ENCODE measurements at places on chromosomes 7 and 10.

DNA sequence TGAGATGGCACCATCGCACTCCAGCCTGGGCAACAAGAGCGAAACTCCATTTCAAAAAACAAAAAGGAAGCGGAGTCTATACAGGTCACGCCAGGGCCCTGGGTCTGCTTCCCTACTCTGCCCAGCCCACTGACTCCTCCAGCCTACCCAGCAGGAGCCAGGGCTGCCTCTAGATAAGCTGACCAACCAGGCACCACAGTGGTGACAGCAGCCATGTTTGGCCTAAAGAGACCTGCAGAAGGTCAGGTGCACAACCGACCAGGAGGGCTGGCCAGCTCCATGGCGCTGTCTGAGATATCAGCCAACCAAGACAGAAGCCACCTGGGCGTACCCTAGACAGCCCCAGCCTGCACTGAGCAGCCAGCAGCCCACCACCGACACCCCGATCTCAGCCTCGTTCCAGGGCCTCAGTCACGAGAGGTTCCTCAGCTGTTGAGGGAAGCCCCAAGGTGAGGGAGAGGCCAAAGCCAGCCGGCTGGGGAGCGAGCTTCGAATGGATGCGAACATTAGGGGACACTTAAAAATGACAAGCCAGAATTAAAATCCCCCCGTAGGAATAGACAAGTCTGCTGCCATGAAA is 24.4 kb upstream of the PWWP2B start:
- no peak for DNase-seq

DNA sequence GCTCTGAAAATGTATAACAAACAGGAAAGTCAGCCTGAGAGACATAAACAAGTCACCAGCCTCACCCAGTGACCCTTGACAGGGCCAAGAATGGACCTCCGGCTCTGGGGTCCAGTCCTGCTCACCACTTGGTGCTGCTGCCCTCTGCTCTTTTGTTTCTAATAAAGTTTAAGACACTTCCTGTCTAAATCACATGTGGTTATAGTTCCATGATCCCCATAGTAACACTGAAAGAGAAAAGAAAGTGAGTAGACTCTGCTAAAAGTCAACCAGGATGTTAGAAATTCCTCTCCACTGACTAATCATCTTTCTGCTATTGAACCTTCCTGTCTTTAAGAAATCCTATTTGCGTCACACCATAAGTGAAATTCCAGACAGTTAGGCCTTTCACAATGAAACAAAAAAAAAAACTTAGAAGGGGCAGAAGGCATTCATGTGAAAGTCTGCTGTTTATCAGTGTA is 179.2 kb upstream of the BET1 start:
- DNase-seq = peak; percentile 98

DNA sequence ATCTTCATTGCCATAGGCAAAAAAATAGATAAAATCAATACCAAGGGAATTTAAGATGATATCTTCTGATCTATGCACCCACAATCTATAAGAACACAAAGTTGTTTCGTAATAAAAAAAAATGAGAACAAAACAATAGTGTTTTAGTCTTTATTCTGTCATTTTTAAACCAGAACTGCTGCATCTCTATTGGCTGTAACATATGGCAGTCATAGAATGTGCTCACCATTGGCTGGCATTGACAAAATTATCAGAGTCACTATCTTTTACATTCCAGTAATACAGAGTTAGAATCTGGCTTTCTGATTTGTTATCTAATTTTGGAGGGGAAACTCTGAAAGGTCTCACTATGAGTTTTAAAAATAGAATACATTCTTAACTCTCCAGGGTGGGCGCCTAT is 138.6 kb upstream of the CCDC6 start:
- DNase-seq = no peak

DNA sequence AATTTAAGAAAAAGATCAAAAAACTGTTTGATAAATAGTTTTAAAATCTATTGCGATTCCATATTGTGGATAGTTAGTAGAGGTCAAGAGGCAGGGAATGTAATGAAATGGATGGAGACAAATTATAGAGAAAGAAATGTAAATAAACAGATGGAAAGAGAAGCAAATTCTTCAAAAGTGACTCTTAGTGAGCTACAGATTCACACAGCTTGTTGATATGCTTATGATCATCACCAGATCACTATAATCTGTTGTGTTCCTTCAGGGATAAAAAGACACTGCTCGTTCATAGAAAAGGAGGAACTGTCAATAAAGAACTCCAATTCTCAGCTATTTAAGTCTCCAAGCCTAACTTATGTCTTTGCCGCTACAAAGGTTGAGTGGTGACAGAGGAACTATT is 251.4 kb upstream of the SEMA3C start:
- no peak for DNase-seq

- DNase-seq = no peak
These were observed 81.1 kb downstream of the DLG5 start for GRCh38 chr10:77845451-77845850.

All from stromal cell of bone marrow (primary cell).